ENCODE measurements at places on chromosomes 11 and 22.

DNA sequence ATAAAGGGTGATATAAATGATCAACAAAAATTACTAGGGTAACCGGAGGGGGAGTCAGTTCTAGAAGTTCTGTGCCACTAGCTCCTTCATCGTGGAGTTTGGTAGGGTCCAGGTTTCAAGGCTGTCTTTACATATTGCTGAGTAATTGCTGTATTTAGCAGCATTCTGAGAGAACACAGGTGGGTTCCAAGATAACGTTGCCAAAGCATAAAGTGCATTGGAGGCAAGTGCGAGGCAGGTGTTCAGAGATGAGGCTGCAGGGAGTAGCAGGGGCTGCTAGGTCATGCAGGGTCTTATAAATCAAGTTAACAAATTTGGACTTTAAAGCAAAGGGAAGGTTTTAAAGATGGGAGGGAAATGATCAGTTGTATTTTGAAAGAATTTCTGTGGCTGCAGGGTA, 17.8 kb downstream of the SGSM3 start:
- no peak for DNase-seq

DNA sequence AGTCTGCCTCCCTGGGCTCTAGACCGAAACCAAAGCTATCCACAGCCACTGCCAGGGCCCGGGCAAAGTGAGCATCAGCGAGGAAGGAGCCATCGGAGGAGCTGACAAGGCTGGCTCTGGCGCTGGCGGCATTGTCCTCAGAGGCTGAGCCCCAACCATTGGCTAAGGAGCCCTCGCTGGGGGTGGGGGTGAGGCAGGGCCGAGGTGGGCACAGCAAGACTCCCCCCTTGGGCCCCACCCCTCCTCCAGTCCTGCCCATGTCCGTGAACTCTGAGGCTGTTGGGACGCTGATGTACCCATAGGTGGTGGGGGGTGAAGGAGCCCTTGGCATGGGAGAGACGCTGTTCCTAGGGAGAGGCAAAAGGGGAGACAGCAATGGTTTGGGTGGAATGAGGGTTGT, 11.2 kb downstream of the ROBO4 start:
- no peak for DNase-seq

- no peak for DNase-seq
Measured at GRCh38 chr11:125062931-125063428, at the start of gene SLC37A2. TSS of gene SLC37A2 (plus strand) at chr11:125063305. CDS start at chr11:125063368, 63 bp downstream.

- no peak for DNase-seq
Measured at GRCh38 chr11:133608496-133608895, 76.2 kb upstream of the OPCML start.

DNA sequence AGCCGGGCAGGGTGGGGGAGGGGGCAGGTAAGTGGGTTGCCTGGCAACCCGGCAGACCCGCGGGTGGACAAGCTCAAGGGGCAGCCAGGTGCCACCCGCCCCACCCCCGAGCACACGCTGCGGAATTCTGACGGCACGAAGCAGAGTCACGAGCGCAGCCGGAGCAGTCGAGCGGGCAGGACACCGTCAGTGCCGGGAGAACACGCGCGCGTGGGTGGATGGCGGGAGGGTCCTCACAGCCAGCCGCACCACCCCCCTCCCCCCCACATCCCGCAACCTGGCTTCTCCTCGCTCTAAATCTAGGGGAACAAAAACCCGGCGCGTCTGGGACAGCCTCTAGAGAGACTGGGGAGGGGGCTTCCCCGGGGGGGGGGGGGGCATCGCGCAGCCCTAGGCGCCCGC, 133.1 kb upstream of the HSD17B12 start:
- DNase-seq: no peak

DNA sequence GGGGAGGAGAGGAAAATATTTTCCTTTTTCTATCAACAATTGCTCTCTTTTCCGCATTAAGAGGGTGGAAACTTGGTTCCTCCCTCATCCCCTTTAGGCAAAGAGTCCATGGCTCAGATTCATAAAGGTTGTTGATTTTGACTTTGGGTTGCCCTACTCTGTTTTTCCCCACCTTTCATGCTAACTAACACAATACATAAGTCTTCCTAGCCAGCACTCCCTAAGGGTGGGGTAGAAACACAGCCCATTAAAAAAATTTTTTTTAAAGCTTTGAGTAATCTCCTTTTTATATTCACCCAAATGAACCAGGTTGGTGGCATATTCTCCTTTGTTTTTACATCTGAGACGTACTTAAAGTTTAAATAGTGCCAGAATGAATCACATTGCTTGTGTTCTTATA, 20.0 kb upstream of the LIN7C start:
- no peak for DNase-seq

DNA sequence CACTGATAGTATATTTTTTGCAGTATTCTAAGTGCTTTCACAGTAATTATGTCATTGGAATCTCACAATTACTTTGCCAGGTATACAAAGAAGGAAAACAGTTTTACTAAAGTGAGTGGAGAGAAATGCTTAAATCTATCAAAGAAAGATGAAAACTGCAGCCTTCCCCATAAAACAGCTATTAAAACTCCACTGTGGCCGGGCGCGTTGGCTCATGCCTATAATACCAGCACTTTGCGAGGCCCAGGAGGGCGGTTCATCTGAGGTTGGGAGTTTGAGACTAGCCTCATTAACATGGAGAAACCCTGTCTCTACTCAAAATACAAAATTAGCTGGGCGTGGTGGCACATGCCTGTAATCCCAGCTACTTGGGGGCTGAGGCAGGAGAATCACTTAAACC, 19.1 kb downstream of the OR51E1 start:
- DNase-seq: no peak

Data from esophagus squamous epithelium (tissue), 5 donors.